Ecto neural progenitor cell (in vitro differentiated cells): ENCODE measurements at places on chromosomes 7 and 10.

- DNase-seq = no peak
These were observed 46.9 kb downstream of the TMEM26 start for GRCh38 chr10:61406242-61406641.

DNA sequence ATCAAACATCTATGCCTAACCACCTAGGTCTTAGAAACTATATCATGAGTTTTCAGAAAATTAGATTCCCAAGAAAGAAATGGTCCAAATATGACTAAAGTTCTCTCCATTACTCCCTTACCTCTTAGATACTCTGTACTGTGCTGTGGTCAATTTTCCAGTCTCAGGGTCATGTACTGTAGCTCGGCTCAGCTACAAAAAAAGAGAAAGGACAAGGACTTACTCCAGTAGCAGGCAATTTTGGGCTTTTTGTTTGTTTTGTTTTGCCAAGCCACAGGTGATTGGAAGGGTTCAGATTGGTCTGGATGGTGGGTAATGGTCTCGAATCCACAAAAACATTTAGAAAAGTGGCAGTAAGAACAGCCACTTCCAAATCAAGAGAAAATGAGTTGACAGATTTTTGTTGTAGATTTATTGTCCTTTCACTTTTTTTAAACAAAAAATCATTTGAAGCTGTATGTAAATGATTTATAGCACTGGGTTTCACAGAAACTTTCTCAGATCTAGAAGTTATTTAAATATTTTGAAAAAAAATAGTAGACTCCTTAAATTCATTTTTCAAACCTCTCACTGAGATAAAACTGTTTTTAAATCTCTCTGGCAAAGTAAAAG, 52.8 kb downstream of the P4HA1 start:
- no peak for DNase-seq

- no peak for DNase-seq
These were observed 3.7 kb downstream of the STX1A start for GRCh38 chr7:73715648-73716317.

DNA sequence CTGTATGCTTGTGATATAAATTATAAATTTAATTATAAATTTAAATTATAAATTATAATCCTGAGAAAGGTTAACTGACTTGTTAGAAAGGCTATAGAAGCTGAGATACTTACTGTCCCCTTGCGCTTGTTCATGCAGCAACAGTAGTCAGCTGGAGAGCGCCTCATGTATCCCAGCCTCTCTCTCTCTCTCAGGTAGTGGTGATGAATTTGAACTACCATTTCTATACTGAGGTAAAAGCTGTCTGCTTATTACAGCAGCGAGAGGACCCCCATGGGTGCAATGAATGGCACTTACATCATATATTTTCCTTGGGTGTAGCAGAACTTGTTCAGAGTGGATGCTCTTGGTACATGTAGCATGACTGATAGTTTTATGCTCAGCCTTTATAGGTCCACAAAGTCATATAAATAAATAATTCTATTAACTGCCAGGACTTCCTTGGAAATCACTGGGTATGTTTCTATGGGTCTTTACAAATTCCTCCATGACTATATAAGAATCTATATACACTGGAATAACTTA, 1308.7 kb downstream of the REEP3 start:
- no peak for DNase-seq

GRCh38 chr7:23338439-23338838, 39.3 kb downstream of the MALSU1 start:
- no peak for DNase-seq

GRCh38 chr10:78531088-78531487, 497.4 kb downstream of the RPS24 start:
- DNase-seq = no peak

DNA sequence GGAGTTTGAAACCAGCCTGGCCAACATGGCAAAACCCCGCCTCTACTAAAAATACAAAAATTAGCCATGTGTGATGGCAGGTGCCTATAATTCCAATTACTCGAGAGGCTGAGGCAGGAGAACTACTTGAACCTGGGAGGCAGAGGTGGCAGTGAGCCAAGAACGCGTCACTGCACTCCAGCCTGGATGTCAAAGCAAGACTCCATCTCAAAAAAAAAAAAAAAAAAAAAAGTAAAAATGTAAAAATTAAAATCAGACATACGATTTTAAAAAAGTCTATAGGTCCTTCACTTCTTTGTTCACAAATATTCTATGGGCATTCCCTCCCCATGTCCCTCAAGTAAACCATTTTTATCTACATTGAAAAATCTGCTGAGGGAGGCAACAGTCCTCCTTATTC, 34.9 kb upstream of the TLL2 start:
- no peak for DNase-seq

DNA sequence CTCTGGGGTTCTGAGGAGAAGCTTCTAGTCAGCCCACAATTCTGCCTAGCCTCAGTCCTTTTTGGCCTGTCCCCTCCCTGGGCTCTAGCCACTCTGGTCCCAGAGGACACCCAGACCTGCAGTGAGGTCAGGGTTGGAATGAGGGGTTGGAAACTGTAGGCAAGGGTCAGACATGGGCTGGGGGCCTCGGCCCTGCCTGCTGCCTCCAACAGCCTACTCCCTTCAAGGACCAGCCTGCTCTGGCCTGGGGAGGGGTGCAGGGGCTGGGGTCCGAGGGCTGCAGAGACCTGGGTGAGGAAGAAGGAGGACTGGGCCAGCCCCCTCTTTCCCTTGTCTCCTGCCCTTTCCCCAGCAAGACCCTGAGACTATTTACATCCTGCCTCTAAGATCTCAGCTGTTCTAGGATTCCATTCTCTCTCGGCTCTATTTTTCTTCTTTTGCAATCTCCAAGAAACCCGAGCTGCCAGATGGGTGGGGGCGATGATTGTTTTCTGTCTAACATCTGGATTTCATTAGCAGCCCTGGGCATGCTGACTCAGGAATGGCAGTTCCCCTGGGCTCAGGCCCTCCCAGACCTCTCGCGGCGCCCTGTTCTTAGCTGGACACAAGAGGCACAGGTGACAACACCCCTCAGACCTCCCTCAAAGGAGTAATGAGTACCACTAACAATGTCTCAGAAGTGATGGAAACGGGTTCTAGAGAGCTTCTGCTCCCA, 23.1 kb downstream of the ZCCHC24 start:
- no peak for DNase-seq

GRCh38 chr10:122281018-122281626, 10.0 kb downstream of the BTBD16 start:
- DNase-seq = no peak

DNA sequence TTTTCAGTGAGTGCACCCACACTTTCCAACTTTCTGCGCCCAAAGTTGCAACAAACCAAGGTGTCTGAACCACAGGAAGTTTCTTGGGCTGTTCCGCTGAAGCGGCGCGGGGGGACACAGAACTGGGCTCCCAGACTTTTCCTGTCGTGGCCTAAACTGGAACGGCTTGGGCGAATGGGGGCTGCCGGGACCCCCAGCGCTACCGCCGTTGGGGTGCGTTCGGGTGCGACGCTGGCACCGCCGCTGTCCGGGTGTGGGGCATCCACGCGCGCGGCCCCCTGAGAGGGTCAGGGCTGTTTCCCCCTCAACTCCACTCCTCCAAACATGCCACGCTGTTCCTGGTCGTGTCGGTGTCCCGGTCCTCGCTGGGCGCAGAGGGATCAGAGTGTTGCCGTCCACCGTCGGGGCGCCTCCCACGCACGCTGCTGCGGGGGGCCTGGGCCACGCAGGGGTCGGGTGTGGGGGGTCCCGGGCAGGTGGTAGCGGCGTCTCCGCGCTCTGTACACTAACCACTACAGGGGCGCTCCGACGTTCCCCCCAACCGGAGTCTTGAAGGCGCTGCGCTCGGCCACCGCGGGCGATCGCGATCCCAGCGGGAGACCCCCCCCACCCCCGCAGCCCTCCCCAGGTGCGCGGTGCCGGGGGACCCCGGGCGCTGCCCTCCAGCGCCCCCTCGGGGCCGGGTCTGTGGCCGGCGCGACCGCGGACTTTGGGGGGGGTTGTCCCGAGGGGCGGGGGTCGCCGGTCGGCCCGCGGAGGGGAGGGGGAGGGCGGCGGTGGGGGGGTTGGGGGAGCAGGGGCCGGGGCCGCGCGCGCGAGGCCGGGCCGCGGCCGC, 2.2 kb upstream of the CUX1 start:
- peak; percentile 84 for DNase-seq

GRCh38 chr7:130908345-130909160, 174.5 kb upstream of the KLF14 start:
- no peak for DNase-seq

DNA sequence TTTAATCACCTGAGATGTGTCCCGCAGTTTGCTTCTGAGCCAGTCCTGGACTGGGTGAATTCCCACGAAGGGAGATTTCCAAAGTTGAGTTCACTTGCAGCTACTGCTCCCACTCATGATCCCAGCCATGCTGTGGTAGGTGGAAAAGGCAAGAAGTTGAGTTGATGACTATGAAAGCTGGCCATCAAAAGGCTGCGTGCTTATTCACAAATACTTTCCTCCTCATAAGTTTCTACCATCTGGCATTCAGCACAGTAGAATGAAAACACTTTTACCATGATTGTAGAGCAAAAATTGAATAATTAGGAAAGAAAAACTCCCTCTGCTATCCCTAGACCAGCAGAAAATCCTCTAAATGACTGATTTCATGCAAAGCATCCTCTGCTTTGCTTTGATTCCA, 281.8 kb downstream of the INHBA start:
- no peak for DNase-seq

- DNase-seq = no peak
These were observed 73.2 kb upstream of the DGKI start for GRCh38 chr7:137919987-137920386.

DNA sequence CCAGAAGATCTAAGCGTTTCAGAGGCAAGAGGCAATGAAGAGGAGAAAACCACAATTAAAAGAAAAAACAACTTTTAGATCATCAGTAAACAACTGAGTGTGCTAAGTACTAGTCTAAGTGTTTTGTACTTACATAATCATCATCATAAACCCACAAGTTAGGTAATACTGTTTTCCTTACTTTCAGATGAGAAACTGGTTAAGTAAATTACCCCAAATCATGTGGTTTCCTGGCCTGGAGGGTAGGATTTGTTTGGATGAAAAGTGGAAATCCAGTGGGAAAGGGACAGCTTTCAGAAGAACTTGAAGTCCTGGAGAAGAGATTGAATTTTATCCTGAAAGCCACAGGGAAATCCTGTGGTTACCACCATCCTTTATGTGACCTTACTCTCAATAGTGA, 463.3 kb downstream of the LRMDA start:
- no peak for DNase-seq

DNA sequence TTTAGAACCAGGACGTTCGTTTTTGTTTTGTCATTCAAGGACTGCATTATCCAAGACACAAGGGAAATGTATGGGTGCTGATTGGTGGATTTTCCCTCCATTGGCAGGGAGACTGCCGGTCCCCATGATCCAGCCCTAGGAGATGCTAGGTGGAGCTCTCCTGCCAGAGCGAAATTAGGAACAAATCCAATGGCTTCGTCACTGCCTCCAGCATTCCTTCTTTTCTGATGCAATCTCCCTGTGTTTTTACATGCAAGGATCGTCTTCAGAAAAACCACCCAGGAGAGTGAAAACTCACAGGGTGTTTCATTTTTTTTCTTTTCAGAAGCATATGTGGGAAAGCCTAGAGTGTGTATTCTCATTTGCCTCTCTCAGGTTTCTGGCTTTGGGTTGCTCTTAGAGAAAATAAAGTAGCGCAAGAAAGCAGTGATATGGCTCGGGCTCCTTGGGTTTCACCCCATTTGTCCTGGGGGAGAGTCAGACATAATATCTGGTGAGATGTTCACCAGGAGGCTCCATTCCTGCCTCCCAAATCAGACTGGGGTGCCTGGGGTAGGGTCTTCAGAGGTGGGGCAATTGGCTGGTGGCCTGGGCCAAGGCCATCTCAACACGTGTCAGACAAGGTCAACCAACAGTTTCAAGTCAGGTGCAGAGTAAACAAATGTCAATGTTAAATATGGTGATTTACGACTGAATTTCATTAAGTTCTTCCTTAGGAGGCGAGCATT, 450.9 kb upstream of the MKI67 start:
- DNase-seq = no peak

DNA sequence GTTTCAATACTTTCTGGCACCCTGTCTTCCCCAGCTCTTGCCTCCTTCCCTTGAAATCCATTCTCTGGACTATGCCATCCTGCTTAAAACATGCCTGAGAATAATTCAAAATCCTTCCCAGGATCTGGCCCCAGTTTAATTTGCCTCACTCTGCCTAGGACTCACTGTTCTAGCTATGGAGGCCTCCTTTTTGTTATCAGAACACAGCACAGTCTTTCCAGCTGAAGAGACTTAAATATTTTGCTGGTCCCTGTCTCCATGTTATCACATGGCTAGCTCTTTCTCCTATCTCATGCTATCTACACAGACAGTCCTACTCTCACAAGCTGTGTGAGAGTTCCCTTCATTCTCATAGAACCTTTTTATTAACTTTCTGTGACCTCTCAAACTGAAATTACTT, 194.8 kb downstream of the RNLS start:
- DNase-seq = no peak

DNA sequence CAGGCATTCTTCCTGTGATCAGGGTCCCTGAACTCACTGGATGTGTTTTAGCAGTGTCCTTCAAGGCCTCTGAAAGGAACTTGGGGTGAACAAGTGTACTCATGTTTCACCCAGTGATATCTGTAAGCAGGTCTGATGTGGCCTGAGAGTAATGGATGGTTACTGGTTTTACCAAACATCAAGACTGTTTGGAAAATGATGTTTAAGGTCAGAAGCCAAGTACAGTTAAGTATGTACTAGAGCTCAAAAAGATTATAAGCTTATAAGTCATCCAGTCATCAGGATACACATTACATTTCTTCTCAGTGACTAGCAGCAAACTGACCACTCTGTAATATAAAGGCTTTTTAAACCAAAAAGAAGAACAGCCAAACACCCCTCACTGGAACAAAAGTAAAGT, 79.8 kb upstream of the PTN start:
- no peak for DNase-seq

DNA sequence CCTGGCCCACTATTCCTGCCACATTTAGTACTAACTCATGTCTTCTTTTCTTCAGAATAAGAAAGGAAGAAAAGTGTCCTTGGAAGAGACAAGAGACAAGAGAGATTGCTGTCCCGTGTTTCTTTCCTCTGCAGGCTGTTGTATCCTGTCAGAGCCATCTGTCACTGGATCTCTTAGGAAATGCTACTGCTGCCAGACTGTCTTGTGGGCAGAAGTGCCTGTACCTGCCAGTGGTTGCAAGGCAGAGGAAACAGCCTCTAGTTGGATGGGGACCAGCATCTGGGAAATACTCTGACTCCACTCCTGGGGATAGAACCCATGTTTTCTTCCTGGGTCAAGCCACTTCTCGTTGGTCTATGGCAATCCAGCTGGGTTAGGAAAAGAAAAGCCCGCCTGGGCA, 16.7 kb upstream of the MAP3K8 start:
- DNase-seq = no peak

DNA sequence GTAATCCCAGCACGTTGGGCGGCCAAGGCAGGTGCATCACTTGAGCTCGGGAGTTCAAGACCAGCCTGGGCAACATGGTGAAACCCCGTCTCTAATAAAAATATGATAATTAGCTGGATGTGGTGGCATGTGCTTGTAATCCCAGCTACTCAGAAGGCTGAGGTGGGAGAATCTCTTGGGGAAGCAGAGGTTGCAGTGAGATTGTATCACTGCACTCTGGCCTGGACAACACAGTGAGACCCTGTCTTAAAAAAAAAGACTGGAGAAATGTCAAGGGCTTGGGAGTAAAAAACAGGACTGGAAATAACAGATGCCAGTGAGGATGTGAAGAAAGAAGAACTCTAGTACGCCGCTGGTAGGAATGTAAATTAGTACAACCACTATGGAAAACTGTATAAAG, 16.7 kb upstream of the NUP205 start:
- no peak for DNase-seq

GRCh38 chr10:126015413-126015812, 119.0 kb downstream of the FANK1 start:
- DNase-seq = no peak
